ENCODE measurements at places on chromosomes 12 and 14.

DNA sequence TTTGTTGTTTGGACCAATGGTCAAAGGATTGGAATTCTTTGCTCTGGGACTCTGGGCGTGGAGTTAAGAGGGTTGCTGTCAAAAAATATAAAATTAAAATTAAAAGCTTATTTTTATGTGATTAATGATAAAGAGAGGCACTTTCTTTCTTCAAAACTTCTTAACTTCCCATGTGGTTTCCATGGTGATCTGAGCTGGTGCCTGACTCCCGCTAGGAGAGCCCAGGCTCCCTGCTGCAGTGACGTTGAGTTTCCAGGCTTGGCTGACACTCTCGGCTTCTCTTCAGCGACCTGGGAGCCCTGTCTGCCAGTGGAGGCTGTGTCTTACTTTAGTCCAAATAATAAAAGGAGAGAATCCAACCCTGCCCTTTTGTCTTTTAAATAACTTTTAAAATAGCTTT lies 84.4 kb downstream of the GALC start:
- DNase-seq = no peak

GRCh38 chr14:64119500-64119899 lies 174.7 kb downstream of the ESR2 start:
- no peak for DNase-seq

DNA sequence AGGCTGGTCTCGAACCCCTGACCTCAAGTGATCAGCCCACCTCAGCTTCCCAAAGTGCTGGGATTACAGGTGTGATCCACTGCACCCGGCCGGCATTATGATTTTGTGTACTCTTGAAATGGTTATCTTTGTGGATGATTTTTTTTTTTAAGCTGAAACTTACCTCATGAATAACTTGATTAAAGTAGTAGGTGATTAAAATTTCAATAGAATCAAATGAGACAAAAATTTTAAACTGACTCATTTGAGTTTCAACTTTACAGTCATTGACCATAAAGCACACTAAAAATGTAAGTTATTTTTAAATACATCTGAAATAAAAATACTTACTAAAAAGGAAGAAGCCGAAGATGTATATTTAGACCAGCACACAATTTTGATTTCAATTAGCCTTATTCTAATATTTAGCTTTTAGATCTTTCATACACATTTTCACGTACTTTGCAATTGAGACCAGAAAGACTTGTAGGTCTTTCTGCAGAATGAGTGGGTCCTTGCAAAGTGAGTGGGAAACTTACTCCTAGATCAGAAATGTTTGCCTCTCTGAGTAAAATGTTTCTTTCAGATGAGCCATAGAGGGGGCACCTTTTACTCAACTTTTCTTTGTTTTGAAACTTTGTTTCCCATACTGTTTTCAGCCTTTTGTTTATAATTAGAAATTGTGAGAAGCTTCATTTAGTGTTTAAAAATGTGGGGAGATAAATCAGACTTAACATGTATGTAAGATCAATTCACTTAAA lies 34.2 kb downstream of the TMPO start:
- no peak for DNase-seq

GRCh38 chr14:43900173-43900655 lies 606.9 kb downstream of the FSCB start:
- DNase-seq = peak; percentile 2

GRCh38 chr14:101243587-101244338 lies 317.5 kb upstream of the DIO3 start:
- DNase-seq = no peak

All from NCI-H146 (cell line).